ENCODE measurements at places on chromosomes 2 and 18.

DNA sequence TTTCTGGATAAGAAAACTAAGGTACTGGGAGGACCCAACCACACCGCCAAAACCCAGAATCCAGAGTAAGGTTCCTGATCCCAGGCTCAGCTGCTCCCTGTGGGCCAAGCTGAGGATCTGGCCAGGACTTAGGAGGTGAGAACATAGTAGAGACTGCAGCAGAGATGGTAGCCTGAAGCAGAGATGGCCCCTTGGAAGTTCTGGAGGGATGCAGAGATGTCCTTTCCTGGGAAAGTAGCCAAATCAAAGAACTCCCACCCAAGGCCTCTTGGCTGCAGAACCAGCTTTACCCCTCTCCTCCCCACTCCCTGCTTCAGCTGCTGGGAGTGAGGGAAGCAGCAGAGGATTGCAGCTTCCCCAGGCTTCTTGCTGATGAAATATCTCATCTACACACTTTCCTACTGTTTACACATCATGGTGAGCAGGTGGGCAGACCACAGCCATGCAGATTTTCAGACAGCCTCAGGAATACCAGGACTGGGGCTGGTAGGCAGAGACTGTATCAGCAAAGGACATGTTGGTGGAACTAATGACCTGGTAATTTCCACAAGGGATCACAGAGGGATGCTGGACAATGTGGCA is 32.7 kb downstream of the TMEM17 start:
- DNase-seq, result no peak

- DNase-seq, result no peak
Measured at GRCh38 chr2:150339282-150339681, 148.2 kb downstream of the RND3 start.

GRCh38 chr2:102979429-102979828 is 217.6 kb downstream of the TMEM182 start:
- DNase-seq, result no peak

GRCh38 chr2:176163672-176164056 is 6.6 kb downstream of the HOXD3 start:
- no peak for DNase-seq

DNA sequence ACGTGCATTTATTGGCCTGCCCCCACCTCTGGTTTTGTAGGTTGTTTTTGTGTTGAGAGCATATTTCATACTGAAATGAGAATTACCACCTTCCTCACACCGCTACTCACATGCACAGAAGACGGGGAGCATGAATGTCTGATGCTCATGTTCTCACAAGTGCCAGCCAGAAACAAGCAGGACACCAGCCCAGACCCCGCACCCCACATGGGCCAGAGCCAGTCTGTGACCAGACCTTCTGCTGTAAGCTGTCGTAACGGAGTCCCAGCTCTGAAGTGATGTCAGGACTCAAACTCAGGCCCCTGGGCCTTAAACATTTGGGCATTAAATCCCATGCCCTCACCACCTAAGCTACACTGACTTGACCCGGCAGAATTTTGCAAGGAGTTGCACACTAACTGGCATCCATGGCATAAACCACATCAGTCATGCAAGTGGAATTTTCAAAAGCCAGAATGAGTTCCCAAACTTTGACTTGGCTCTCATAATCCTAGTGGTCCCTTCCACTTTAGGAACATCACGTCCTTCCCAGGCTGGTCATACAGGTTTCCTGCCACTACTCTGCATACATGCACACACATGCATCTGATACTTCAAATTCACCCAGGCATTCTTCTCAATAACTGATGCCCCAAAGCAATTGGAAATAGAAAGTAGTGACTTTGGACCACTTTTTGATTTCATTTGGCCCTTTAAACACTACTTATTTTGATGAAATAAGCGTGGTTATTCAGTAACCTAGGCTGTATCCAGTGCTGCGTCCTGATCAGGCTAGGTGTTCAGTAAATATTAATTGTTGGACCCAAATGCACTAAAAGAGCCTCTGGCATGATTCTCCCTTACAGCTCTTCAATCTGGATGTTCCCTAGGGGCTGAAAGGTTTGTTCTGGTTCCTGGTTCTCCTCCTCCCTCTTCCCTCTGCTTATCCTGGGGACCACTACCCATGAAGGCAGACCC is 223.1 kb upstream of the ID2 start:
- DNase-seq, result no peak

- DNase-seq, result no peak
Measured at GRCh38 chr18:21598726-21599584, 1.5 kb downstream of the ESCO1 start.

DNA sequence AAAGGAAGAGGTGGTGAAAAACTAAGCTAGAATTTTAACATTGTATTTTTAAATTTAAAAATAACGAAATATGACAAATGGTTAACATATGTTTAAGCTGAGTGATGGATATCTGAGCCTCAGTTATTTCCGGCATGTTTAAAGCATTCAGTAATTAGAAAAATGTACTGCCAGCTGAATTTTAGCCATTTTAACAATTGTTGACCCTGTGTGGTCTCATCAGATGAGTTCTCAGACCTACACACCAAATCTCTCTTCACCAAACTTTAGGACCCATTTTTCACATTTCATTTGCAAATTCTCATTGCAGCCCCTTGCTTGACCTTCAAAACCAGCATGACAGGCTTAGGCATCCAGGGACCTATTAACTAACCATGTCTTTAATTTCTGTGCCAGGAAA is 91.5 kb upstream of the RGPD4 start:
- no peak for DNase-seq

GRCh38 chr2:29802986-29803385 is 118.4 kb downstream of the ALK start:
- DNase-seq, result no peak

GRCh38 chr2:30145826-30146336 is 926 bp upstream of the YPEL5 start:
- no peak for DNase-seq

DNA sequence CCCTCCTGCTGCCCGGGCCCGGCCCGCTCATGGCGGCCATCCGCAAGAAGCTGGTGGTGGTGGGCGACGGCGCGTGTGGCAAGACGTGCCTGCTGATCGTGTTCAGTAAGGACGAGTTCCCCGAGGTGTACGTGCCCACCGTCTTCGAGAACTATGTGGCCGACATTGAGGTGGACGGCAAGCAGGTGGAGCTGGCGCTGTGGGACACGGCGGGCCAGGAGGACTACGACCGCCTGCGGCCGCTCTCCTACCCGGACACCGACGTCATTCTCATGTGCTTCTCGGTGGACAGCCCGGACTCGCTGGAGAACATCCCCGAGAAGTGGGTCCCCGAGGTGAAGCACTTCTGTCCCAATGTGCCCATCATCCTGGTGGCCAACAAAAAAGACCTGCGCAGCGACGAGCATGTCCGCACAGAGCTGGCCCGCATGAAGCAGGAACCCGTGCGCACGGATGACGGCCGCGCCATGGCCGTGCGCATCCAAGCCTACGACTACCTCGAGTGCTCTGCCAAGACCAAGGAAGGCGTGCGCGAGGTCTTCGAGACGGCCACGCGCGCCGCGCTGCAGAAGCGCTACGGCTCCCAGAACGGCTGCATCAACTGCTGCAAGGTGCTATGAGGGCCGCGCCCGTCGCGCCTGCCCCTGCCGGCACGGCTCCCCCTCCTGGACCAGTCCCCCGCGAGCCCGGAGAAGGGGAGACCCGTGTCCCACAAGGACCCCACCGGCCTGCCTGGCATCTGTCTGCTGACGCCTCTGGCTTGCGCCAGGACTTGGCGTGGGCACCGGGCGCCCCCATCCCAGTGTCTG is 767 bp downstream of the RHOB start:
- no peak for DNase-seq
